Stimulated activated CD4-positive, alpha-beta T cell treated with anti-CD3 and anti-CD28 coated beads, Interleukin-15, amount 100 ng/mL, for 48 hours (primary cell): ENCODE measurements at places on chromosomes 16 and 17.

GRCh38 chr16:13554005-13554404 lies 365.9 kb upstream of the ERCC4 start:
- DNase-seq: no peak

- no peak for DNase-seq
Measured at GRCh38 chr17:48247603-48248002, 140.0 kb downstream of the SNX11 start.

DNA sequence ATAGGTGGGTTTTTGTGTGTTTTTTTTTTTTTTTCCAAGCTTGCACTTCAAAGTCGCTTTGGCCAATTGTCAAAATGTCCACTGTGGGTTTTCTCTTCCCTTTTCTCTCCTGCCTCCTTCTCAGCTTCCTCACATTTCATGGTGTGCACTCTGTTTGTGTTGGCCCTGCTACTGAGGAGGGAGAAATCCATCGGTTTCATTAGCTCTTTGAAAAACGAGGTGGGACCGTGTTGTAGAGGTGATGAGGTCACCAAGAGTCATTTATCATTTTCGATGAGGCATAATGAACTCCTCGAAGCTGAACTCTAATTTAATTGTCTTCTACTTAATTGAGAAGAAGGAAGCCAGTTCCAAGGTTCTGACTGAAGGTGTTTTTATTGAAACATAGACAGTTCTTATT lies 174.4 kb upstream of the TOX3 start:
- no peak for DNase-seq

DNA sequence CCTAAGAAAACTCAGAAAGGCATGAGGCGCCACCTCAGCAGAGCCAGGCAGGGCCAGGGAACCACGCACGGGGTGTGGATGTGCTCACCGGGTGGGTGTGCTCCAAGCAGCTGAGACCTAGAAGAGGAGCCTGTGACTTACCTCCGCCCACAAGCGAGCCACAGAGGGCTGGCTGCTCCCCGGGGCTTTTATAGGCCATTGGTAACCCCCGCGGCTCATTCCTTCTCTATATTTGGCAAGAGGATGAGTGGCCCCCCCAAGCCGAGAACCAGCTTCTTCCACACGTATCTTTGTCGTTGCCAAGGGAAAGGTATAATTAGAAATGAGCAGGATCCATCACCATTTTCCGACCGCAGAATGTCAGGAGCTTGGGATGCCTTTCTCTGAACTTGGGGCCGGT lies at the start of gene MYH3:
Gene MYH3 (minus strand): TSS at position 162 of the 400 bp plus-strand sequence. CDS start 2,245 bp downstream, outside the sequence.
- no peak for DNase-seq

DNA sequence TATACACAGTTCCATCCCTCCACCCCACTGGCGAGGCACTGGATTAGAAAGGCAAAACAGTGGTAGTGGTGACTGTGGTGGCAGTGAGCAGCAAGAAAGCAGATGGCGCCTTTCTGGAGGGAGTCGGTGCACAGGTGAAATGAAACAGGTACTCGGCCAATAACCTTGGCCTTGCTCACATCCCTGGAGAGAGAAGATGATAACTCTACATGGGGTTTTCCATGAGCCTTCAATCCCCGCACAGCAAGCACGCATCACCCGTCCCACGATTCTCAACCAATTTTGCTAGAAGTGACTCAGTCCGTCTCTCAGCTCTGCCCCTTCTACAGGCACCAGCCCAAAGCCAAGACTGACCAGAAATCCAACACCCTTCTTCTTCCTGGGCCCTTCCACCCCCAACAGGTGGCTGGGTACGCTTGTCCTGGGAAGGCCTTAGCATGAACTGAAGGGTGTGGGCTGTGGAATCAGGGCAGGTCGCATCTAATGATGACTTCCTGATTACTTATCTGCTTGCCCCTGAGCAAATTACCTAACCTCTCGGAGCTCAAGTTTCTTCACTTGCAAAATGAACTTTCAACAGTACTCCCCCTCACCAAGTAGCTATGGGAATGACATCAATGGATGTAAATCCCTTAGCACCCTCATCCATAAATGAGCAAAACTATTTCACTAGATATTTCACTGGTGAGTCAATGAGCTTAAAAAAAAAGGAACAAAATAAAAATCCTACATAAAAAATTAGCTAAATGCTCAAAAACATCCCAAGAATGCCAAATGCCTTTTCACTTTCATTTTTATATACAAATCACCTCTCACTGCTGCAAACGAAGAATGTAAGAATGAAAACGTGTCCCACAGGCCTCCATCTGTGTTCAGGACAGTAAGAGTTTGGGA lies 18.0 kb downstream of the XPO6 start:
- DNase-seq: no peak

- DNase-seq: no peak
Measured at GRCh38 chr17:38925263-38925995, at the start of gene LASP1NB. LASP1NB (plus strand) TSS chr17:38925614.

DNA sequence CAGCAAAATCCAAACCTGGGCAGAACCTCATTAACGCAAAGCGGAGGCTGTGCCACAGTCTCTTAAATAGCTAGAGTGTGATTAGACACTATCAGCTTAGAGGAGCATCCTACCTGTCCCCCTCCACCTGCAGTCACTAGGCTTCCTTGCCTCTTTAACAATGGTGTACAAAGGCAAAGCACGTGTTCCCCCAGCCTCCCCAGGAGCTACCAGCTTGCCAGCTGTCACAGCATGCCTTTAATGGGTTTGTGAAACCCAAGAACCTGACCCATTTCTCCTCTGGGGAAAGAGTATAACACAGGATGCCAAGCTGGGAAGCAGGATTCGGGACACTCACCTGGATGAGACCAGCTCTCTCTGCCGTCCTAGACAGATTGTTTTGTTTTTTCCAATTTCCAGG lies 37.2 kb upstream of the TBX2 start:
- no peak for DNase-seq

- DNase-seq: no peak
Measured at GRCh38 chr16:62021161-62021581, 15.1 kb downstream of the CDH8 start.

DNA sequence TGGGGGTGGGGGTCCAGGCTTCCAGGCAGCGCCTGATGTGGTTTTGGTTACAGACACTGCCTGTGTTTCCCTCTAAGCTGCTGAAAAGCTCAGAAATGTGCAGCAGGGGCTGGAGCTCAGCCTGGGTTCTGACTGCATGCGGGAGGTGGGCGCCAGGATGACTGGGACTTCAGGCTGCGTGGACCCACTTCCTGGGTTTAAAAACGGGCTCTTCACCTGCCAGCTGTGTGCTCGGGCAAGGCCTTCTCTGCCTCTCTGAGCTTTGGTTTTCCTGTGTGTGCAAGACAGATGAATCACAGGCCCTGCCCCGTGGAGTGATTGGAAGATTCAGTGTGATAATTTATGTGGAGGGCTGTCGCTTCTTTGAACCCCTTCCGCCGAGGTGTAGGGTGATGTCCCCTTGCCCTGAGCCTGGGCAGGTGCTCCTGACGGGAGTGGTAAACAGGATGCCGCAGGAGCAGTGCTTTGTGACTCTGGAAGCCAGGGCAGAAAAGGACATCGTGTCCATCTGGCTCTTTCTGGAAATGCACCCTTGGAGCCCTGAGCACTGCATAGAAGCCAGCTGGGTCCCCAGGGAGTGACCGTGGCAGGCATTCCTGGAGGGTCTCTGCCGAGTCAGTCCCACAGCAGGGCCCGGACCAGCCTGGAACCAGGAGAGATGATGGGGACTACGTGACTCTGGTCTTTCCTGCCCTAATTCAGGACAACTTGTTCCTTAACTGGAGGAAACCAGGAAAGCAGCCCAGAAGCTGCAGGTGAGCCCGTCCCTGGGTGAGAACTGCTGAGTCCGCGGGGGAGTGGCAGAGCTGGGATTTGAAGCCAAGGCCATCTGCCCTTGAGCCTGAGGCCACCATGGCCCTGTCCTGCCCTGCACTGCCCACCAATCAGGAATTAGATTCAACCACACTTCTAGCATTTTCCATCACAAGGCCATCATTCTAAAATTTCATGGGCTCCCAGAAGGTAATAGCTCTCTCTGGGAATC lies 28.5 kb upstream of the SLC7A5 start:
- DNase-seq: peak; percentile 45

DNA sequence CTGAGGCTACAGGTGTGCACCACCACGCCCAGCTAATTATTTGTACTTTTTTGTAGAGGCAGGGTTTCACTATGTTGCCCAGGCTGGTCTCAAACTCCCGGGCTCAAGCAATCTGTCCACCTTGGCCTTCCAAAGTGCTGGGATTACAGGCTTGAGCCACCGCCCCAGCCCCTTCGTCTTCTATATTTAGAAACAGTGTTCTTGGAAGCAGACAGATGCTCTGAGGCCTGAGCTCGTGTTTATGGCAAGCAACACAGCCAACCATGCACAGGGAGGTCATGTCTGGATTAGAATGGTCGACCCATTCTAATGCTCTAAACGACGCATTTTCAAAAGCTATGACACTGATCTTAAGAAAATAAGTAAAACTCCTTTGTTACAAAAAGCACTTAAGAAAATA lies 16.6 kb downstream of the TMEM204 start:
- DNase-seq: no peak

DNA sequence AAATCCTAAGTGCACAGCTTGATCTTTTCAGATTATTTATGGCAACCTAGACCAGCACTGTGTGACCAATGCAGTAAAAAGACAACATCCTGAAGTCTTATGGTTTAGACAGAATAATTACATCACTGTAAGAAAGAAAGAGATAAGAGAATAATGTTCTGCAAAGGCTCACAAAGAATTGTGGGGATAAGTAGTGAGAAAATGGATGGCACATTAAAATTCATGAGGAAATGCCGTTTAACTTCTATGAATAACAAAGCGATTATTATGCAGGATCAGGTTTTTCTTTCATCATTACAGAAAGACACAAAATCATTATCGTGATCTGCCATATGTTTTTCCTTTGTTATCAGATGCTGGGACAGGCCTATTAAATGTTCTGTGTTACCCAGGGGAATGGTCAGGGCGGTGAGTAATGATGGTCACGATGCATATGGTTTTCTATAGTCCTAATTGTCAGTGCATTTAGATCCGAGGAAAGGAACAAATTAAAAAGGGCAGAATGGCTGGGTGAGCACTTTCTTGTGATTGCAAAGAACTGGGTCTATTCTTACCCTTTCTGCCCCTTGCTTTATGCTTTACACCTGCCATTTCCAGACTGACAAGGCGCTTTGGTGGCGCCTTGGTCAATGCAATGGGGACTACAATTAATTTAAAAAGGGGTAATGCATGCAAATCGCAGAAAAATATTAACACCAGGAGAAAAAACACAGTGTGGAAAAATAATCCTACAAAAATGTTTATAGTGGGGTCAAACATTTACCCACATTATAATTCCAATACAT lies 18.1 kb upstream of the DHX40 start:
- no peak for DNase-seq

- no peak for DNase-seq
Measured at GRCh38 chr17:68731465-68731864, 130.3 kb upstream of the FAM20A start.

DNA sequence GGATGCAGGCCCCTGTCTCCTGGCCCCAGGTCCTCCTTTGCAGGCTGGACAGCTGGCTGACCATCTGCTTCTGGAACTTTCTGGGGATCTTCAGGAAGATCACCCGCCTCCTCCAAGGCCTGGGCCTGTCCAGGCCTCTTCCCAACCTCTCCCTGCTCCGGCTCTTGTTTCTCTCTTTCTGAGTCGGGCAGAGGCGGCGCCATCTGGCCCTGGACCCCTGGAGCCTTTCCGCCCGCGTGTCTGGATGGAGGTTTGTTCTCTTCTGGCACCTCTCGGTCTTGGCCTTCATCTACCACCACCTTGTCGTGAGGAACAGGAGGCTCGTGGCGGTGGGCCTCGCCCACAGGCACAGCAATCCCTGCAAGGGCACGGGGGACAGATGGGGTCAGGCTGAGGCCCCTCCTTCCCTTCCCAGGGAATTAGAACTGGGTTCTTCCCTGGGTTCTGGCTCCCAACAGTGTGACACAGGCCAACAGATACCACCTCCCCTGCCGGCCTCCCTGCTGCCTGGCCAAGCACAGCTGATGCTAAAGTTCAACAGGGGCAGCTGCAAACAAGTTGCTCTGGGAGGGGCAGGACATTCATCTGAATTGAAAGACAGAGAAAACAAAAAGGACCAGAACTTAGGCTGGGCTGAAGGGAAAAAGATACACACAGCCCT lies 13.3 kb downstream of the NDUFAF8 start:
- no peak for DNase-seq

DNA sequence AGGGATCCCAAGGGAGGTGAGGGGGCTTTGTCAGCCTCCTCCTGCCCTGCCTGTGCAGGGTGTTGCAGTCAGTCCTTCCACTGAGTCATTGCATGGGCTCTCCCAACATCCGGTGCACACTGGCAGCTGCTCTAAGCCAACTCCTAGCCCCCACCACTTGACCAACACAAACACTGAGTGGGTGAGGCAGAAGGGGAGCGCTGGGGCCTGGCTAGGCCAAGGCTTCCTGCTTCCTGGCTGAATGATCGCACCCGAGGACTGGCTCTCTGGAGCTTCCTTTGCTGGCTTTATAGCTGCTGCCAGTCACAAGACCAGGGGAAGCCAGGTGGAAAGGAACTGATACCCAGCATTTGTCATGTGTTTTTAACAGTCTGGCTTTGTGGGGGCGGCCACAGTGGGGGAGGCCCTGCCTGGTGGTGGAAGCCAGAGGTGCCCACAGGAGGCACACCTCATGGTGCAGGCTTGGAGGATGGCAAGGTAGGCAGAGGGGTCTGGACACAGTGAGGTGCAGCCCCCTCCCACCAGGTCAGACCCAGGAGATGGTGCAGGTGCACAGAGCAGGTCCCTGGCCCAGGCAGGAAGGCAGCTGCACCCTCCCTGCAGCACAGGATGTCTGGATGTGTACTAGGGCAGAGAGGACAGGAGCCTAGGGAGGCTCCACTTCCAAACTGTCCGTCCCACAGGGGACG lies 6.8 kb downstream of the MPG start:
- DNase-seq: peak; percentile 54

GRCh38 chr16:85372627-85373372 lies 240.3 kb upstream of the GSE1 start:
- DNase-seq: peak; percentile 42

- no peak for DNase-seq
Measured at GRCh38 chr16:67148656-67149275, 2.0 kb downstream of the B3GNT9 start.

- DNase-seq: no peak
Measured at GRCh38 chr17:48500435-48501426, 30.1 kb downstream of the HOXB1 start.
